ENCODE measurements at places on chromosomes 12 and 14. TPM values are rescaled to one million over a fixed set of nuclear protein-coding genes. Genes with fewer than 3 reads are reported as not detected.

ZBTB1 gene
- total RNA-seq = 31.3 TPM

VRTN gene
- not detected for total RNA-seq

MIP gene
- total RNA-seq = not detected

TSPAN19 gene
- 0.91 TPM for total RNA-seq

TAS2R7 gene
- total RNA-seq = not detected

TAS2R31 gene
- total RNA-seq = not detected

SRRM4 gene
- 0.03 TPM for total RNA-seq

GDF3 gene
- total RNA-seq = not detected

TCL1B gene
- total RNA-seq = 0.42 TPM

EFCAB11 gene
- total RNA-seq = 36.9 TPM

PLEK2 gene
- 12.8 TPM for total RNA-seq

LRTM2 gene
- not detected for total RNA-seq

FAM186B gene
- 0.30 TPM for total RNA-seq

TCTN1 gene
- total RNA-seq = 8.8 TPM

FGD4 gene
- 5.2 TPM for total RNA-seq
